ENCODE measurements at places on chromosomes 12 and 14.
A peak's percentile ranks its signal among the peaks of the same experiment; 100 is the strongest.

DNA sequence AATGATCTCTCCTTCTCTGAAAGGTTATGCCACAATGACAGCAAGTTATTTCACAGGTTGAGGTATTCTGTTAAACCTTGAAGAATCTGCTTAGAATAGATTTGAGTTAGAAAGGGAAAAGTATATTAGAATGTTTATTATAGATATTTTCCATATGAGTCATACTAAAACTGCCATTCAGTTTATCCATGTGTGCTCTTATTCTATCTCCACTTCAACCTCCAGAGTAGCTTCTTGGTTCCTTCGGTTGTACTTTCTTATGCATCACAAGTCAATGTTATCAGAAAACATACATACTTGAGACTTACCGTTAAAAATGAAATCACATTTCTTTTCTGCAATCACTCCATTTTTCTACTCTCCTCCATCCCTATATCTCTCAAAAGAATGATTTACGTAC is 197.7 kb downstream of the BCAT1 start:
- H3K4me3 ChIP-seq: no peak overlapping the region
- no peaks in the 10 kb centered on the region for H3K36me3 ChIP-seq
- peaks cover 29% of the 10 kb centered on the region for H3K4me1 ChIP-seq
- no peak overlapping the region for H3K27ac ChIP-seq

DNA sequence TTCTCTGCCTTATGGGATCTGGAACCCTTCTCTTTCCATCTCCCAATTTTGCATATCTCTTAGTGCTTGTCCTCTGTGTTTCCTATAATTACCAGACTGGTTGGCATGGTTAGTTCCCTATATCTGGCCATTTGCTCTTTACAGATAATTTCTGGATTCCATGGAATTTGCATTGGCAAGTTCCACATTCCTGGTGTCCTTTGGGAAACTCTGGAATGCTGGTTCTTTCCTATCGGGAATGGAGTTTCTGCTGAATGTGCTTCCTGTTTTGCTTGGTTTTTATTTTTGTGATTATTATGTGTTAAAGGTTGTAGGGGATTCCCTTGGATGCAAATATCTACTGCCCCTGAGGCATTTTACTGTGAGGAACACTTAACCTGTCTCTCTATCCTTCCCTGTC is 193.0 kb upstream of the BTG1 start:
- peaks cover 5% of the 10 kb centered on the region for H3K4me1 ChIP-seq
- no peak overlapping the region for H3K4me3 ChIP-seq
- no peak for DNase-seq

- H3K27ac ChIP-seq: peak overlapping the region; percentile 6
- peaks cover 35% of the 10 kb centered on the region for H3K4me1 ChIP-seq
- peak; percentile 31 for DNase-seq
- no peaks in the 10 kb centered on the region for H3K36me3 ChIP-seq
These were observed 125.3 kb upstream of the HIF1A start for GRCh38 chr14:61569812-61570548.

GRCh38 chr12:121513464-121514183 is 67.2 kb downstream of the KDM2B start:
- DNase-seq: peak; percentile 43
- H3K27me3 ChIP-seq: no peaks in the 10 kb centered on the region
- no peaks in the 10 kb centered on the region for H3K36me3 ChIP-seq
- no peaks in the 10 kb centered on the region for H3K4me1 ChIP-seq
- H3K4me3 ChIP-seq: no peak overlapping the region

- no peak overlapping the region for H3K4me3 ChIP-seq
- H3K27ac ChIP-seq: no peak overlapping the region
- H3K36me3 ChIP-seq: no peaks in the 10 kb centered on the region
- no peak for DNase-seq
These were observed 265.5 kb downstream of the SEC23A start for GRCh38 chr14:38837343-38838048.

DNA sequence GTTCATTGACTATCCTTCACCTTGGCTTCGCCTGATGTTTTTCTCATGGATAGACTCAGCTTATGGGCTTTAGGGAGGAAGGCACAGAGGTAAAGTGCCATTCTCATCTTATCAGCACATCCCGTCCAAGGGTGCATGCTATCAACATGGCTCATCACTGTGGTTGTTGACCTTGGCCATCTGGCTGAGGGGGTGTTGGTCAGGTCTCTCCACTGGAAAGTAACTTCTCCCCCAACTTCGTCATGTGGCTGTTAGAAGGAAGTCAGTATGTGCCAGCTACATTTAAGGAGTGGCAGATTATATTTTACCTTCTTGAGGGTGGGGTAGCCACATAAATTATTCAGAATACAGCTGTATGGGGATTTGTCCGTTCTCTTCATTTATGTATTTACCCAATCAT is 68.9 kb downstream of the EML1 start:
- H3K27ac ChIP-seq: no peak overlapping the region
- peaks cover 7% of the 10 kb centered on the region for H3K4me1 ChIP-seq
- H3K36me3 ChIP-seq: no peaks in the 10 kb centered on the region
- no peak overlapping the region for H3K4me3 ChIP-seq
- H3K27me3 ChIP-seq: no peaks in the 10 kb centered on the region

GRCh38 chr14:68703093-68703492 is 89.8 kb downstream of the ZFP36L1 start:
- no peak overlapping the region for H3K4me3 ChIP-seq
- no peak for DNase-seq
- H3K36me3 ChIP-seq: no peaks in the 10 kb centered on the region
- H3K4me1 ChIP-seq: peaks cover 9% of the 10 kb centered on the region
- H3K27ac ChIP-seq: no peak overlapping the region

DNA sequence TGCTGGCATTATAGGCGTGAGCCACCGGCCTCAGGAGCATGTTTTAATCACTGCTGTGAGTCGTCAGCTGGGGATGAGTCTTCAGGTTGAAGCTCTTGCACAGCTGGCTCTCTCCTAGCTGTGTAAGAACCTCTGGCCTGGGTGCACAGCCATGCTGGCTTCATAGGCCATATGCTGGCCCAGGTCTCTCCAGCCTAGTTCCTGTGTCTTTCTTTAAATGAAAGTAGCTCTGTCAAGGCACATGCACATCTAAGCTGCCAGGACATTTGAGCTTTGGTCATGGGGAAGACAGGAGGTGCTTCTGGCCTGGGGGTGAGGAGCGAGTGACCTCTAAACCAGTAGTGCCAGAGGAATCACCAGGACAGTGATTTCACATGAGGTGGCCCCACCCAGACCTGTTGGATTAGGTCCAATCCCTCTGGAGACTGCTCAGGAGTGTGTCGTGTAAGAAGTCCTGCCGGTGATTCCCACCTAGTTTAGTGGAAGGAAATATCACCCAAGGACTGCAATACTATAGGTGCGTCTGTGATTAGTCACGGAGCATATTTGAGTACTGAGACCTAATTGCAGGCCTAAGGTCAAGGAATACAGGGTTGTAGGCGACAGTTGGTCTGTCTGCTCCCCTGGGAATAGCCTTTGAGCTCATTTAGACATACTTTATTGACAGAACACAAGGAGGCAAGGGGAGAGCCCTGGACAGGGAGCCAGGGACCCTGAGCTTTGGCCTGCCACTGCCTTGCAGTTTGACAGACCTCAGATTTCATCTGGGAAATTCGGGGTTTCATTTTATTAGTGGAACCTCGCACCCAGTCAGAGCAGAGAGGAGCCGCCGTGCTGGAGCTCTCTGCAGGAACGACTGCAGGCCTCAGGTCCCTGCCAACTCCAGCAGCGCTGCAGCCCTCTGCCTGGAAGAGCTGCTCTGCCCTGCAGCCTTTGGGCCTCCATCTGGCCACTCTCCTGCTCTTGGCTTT is 67.0 kb downstream of the ANKRD9 start:
- H3K36me3 ChIP-seq: peaks cover 6% of the 10 kb centered on the region
- peaks cover 17% of the 10 kb centered on the region for H3K4me1 ChIP-seq
- DNase-seq: peak; percentile 60
- no peak overlapping the region for H3K4me3 ChIP-seq
- no peaks in the 10 kb centered on the region for H3K27me3 ChIP-seq

- no peak overlapping the region for H3K27ac ChIP-seq
- no peak for DNase-seq
- H3K27me3 ChIP-seq: no peaks in the 10 kb centered on the region
- no peak overlapping the region for H3K4me3 ChIP-seq
These were observed 172.7 kb upstream of the CNOT2 start for GRCh38 chr12:70070494-70071007.

DNA sequence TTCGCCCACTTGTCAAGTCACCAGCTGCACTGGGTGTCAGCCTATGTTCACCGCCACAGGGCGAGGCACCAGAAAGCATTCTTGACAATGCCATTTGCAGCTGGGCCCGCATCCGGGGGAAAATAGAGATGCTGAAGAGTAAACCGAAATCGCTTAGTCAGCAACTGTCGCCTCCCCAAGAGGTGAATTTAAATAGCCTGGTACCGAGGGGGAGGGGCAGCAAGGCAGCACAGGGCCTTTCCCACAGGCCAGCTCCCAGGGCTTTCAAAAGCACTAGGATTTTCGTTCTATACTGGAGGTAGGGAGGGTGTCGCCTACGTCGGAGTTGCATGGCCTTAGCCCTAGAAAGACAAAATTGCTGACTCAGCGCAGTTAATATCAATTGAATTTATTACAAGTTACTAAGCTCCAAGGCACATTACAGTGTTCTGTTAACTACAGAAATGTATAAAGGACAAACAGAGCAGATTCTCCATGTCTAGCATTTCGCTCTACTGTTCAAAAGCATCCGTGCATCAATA is 4.3 kb downstream of the IRF2BPL start:
- peaks cover 3% of the 10 kb centered on the region for H3K4me1 ChIP-seq
- no peaks in the 10 kb centered on the region for H3K27me3 ChIP-seq
- DNase-seq: no peak
- H3K36me3 ChIP-seq: 0 out of 2 replicates have a peak, but pooled peaks cover 2% of the 10 kb centered on the region
- no peak overlapping the region for H3K4me3 ChIP-seq

DNA sequence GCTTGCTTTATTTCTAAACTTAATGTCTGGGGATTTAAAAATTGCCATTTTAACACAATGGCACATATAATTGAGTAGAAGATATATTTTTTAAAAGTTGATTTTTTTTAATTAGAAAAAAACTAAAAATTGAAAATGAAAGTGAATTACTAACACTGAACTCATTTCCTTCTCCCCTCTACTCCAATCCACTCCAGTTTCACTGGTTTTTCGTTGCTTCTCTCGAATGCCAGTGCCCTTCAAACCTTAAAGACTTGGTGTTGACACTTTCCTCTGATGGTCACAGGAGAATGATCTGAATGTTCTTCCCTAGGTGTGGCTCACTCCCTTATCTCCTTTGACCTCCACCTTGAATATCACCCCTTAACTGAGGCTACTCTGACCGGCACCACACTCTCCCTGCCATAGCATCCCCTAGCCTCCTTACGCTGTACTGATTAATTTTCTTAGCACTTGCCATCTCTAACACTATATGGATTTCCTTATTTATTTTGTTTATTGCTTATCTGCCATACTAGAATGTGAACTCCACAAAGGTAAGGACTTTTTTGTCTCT is 107.1 kb downstream of the LIN7A start:
- peaks cover 7% of the 10 kb centered on the region for H3K36me3 ChIP-seq
- H3K27me3 ChIP-seq: no peaks in the 10 kb centered on the region
- H3K27ac ChIP-seq: no peak overlapping the region
- DNase-seq: no peak

DNA sequence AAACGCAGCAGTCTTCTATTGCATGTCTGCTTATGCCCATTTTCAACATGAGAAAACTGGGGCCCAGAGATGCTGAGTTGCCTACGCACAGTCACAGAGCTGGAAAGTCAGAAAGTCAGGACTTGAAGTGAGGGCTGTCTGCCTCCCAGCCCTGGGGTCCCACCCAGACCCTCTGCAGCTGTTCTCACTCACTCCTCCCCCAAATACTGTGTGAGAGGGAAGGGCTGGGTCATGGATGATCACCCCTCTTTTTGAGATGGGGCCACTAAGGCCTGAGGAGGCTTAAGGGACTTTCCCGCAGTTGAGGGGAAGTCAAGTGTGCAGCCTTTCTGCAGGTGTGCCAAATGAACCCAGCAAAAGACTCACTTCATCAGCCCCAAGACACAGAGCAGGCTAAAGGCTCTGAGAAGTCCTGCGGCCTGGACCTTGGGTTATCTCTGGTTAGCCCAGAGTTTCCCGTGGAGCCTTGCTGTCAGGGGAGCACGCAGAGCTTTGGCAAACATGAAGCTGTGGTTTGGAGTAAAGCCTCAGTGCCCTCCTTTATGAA is 18.7 kb downstream of the DTX1 start:
- peaks cover 13% of the 10 kb centered on the region for H3K27me3 ChIP-seq
- no peaks in the 10 kb centered on the region for H3K4me1 ChIP-seq
- H3K4me3 ChIP-seq: no peak overlapping the region
- no peaks in the 10 kb centered on the region for H3K36me3 ChIP-seq
- H3K27ac ChIP-seq: no peak overlapping the region

GRCh38 chr14:72613231-72613974 is 280.5 kb downstream of the DPF3 start:
- no peak overlapping the region for H3K4me3 ChIP-seq
- no peaks in the 10 kb centered on the region for H3K36me3 ChIP-seq
- H3K27me3 ChIP-seq: no peaks in the 10 kb centered on the region
- no peaks in the 10 kb centered on the region for H3K4me1 ChIP-seq
- H3K27ac ChIP-seq: no peak overlapping the region

DNA sequence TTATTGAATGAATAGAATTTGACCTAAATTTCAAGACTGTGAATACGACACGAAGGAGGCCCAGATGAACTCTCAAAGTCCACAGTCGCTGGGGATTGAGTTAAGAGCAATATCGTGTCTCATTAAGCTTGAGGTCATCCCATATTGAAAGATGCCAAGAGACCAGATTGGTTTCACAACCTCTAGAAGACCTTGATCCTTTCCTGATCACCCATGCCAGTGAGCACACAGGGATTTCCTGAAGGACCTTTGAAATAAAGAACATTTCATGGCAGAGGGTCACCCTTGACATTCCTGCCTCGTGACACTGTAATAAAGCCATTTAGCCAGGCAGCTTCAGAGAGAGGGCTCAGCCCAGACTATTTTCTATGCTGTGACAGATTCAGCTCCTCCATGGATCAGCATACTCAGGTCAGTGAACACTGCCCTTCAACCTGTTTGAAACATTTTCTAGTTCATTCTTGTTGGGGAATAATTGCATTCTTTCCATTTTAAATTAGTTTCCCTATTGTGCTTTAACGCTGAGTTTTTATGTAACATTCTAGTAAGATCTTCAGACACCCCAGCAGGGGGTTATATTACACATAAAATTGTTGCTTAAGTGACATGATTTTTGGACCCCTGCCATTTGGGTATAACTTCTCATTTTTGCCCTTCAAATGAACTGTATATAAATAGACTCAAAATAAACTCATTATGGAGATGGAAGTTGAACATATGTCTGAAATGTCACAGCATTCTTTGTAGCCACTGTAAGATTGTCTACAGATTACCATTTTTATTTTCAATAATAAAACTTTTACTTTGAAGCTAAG is 213.2 kb downstream of the C12orf50 start:
- no peak for DNase-seq
- no peaks in the 10 kb centered on the region for H3K36me3 ChIP-seq
- H3K4me1 ChIP-seq: peaks cover 6% of the 10 kb centered on the region
- H3K4me3 ChIP-seq: no peak overlapping the region

- H3K27ac ChIP-seq: peak overlapping the region; percentile 72
- no peaks in the 10 kb centered on the region for H3K36me3 ChIP-seq
- H3K4me1 ChIP-seq: peaks cover 14% of the 10 kb centered on the region
- no peaks in the 10 kb centered on the region for H3K27me3 ChIP-seq
- H3K4me3 ChIP-seq: no peak overlapping the region
These were observed 60.9 kb downstream of the MYF5 start for GRCh38 chr12:80777587-80777986.
